ENCODE measurements at places on chromosomes 4 and X.

DNA sequence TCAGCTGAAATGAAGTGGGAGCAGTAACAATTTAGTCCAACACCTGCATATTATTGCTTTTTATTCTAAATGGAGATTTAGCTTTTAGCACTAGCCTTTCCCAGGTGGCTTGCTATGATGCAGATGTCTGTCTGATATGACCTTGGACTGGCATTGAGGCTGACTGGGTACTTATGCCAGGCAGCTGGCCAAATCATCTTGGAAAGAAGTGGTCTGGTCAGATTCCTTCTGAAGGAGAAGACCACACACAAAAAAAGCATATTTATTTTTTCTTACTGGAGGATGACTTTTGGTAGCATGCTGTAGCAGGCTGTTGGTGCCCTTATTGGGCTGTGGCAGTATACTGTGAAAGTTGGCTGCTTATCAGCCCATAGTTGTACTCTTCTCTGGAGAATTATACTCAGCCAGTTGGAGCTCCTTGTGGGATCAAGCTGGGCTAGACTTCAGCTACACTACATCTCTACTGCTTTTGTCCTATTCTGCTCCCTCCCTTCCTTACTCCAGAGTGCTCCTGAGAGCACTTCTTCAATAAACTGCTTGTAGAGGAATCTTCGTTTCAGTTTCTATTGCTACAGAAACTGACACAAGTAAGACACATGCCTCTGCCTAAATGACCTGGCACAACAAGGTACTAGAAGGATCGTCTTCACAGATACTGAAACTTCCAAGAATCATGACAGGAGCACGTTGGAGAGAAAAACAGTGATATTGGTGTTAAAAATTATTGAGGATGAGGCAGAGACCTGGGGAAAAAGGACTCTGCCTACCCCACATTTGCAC is 196.8 kb upstream of the RPS6KA3 start:
- DNase-seq: no peak

- DNase-seq: no peak
Observed at GRCh38 chr4:149426461-149426860, 389.2 kb downstream of the IQCM start.

GRCh38 chrX:101931488-101932248 is at the start of gene ZMAT1:
ZMAT1 (minus strand) TSS chrX:101932027; CDS start chrX:101932008, 19 bp downstream.
- peak; percentile 80 for DNase-seq

GRCh38 chrX:78838709-78839108 is 91.2 kb downstream of the LPAR4 start:
- no peak for DNase-seq

GRCh38 chrX:133461231-133461630 is 45.9 kb upstream of the GPC4 start:
- no peak for DNase-seq

DNA sequence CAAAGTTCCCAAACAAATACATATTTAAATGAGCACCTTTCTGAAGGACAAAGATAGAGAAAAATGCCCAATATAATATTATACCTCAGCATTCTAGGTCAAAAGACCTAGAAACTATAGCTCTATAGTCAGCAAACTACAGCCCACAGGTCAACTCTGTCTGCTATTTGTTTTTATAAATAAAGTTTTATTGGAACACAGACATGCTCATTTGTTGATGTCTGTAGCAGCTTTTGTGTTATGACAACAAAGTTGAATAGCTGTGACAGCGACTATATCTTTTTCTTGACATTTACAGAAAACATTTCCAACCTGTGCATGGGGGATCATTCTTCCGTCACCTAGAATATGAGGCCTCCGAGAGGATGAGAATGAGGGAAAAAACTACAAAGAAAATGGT is 48.7 kb upstream of the WDR19 start:
- no peak for DNase-seq

GRCh38 chrX:74924449-74925224 is 615 bp downstream of the NEXMIF start:
- DNase-seq: no peak

GRCh38 chr4:148057984-148058859 is 326.3 kb downstream of the ARHGAP10 start:
- no peak for DNase-seq

DNA sequence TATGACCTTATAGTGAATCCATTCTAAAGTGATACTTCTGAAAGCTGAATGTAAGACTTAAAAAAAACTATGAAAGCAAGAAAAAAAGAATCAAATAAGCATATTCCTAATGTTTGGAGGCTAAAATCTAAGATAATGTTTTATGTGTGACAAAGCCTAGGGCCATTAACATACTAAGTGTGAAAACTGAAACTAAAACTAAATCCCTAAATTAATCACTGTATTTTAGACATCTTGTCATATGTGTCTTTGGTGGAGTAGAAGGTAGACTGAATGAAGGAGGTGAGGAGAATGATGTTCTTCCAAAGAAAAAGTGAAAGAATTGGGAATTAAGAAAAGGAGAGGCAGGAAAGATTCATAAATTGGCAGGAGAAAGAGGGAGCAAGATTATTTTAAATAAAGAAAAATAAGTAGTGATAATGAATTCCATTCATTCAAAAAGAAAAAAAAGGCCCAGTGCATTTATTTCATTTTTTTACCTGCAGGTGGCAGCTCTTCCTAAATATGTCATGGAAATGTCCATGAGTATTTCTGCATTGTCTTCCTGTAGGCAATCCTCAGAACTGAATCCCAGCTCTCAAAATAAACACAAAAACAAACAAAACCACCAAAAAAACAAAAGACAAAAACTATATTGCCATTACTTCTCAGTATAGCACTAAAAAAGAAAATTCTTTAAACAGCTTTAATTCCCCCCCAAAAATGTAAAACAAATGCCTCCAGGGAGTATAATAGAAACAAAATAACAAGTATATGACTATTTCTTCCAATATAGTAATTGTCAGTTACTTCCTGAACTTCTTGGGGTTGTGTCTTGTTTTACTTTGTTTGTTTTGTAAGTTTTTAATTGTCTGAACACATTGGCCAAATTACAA is 17.0 kb upstream of the AP1AR start:
- no peak for DNase-seq

DNA sequence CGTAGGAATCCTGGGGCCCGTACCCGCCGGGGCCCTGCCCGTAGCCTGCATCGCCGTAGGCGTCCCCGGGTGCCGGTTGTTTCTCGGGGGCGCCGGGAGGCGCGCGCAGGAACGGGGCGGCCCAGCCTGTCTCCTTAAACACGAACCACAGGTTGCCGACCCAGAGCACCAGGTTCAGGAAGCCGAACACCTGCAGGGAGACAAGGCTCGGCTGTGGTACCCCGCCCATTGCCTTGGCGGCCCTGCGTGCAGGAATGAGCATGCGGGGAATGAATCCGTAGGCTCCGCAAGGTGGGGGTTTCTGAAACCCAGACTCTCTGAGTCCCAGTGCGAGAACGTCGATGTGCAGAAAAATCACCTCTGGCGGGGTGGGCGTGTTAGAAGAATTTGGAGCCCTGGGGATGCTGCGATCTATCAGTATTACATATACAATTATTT is 5.4 kb upstream of the PRICKLE3 start:
- no peak for DNase-seq

- no peak for DNase-seq
Observed at GRCh38 chrX:31461266-31461665, 389.4 kb upstream of the FTHL17 start.

- DNase-seq: peak; percentile 18
Observed at GRCh38 chrX:24465532-24465865, 413 bp downstream of the PDK3 start.

GRCh38 chr4:95318044-95318443 is 230.7 kb downstream of the UNC5C start:
- DNase-seq: no peak

DNA sequence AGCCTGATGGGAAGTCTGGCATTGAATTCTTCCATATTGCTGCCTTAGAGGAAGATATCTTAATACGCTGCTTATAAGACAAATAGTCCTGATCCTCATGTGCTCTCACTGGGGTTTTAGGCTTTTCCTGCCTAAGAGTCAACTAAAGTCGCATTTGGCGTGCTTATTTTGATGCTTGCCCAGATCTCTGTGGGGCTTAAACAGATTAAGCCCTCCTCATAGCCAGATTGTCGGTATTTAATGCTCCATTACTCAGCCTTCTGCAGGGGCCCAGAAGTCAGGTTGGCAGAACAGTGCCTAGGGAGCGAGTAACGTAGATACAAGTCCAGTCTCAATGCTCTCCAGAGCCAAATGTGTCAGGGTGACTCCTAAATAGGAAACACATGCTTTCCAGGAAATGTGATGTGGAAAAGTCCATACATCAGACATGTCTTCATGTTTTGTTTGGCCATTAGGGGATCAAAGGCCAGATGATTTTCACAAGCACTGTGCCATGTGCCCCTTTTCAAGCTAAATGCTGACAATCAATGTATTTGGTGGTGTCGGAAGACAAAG is 262.8 kb downstream of the PRDM5 start:
- no peak for DNase-seq
